Tibial nerve (tissue), 4 donors: ENCODE measurements at places on chromosomes 1 and 21. TPM values are rescaled to one million over a fixed set of nuclear protein-coding genes. Genes with fewer than 3 reads are reported as not detected.

DNA sequence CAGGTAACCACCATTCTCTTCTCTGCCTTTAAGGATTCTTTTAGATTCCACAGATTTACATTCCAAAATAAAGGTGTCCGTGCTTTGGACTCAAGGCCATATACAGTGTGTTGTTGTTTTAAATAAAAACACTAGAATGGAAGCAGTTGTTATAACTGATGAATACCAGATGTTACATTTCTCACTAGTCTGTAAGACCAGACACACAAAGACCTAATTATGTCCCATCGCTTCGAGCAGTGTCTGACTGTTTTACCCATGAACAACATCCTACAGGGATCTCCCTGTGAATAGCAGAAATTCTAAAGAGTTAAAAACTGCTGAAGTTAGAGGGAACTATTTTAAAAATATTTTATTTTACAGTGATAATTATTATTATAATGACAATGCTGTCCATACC, 574.7 kb upstream of the ZP4 start:
- no peaks in the 10 kb centered on the region for H3K36me3 ChIP-seq
- H3K27me3 ChIP-seq = no peaks in the 10 kb centered on the region

GRCh38 chr1:64624218-64624713, 120.6 kb upstream of the RAVER2 start:
- peaks cover 14% of the 10 kb centered on the region for H3K4me1 ChIP-seq
- H3K27me3 ChIP-seq = no peaks in the 10 kb centered on the region
- H3K4me3 ChIP-seq = no peak overlapping the region
- no peaks in the 10 kb centered on the region for H3K36me3 ChIP-seq
- peak; percentile 37 for DNase-seq

DNA sequence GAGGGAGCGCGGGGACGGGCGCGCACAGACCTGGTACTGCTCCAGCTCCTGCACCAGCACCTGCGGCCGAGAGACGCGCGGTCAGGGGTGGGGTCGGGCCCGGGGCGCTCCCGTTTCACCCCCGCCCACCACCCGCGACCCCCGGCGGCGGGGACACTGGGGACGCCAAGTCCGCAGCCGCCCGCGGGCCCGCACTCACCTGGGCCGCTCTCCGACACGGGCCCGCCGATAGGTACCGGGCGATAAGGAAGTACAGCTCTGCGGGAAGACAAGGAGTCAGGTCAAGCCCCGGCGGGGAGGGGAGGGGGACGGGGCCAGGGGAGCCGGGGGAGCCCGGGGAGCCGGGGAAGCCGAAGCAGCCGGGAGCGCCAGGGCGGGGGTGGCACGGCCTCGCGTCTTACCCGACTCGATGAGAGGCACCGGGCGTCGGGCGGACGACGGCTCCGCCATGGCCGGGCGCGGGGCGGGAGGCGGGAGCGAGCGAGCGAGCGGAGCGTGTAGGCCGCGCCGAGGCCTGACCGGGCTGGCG, 326 bp downstream of the BRWD1 start:
- H3K4me3 ChIP-seq = peak overlapping the region; percentile 97
- no peaks in the 10 kb centered on the region for H3K27me3 ChIP-seq
- no peaks in the 10 kb centered on the region for H3K4me1 ChIP-seq
- peak overlapping the region; percentile 96 for H3K27ac ChIP-seq
- no peaks in the 10 kb centered on the region for H3K36me3 ChIP-seq
- no peak for DNase-seq

DNA sequence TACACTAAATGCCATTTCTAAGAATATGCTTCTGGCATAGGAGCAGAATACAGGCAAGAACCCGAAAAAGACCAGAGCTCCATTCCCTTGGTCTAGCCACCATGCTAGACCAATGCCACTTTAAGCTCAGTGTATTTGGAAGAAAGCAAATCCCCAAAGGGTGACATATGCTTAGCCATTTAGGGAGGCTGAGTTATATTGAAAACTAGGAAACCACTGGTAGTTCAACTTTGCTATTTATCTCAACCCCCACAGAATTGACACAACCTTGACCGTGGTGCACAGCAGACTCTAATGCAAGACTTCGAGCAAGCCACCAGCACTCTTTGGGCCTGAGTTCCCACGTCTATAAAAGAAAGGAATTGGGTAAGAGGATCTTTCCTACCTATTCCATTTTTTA, 167.9 kb downstream of the ADSS2 start:
- DNase-seq = no peak
- H3K4me1 ChIP-seq = no peaks in the 10 kb centered on the region
- H3K27me3 ChIP-seq = no peaks in the 10 kb centered on the region
- no peak overlapping the region for H3K4me3 ChIP-seq
- H3K36me3 ChIP-seq = no peaks in the 10 kb centered on the region

DNA sequence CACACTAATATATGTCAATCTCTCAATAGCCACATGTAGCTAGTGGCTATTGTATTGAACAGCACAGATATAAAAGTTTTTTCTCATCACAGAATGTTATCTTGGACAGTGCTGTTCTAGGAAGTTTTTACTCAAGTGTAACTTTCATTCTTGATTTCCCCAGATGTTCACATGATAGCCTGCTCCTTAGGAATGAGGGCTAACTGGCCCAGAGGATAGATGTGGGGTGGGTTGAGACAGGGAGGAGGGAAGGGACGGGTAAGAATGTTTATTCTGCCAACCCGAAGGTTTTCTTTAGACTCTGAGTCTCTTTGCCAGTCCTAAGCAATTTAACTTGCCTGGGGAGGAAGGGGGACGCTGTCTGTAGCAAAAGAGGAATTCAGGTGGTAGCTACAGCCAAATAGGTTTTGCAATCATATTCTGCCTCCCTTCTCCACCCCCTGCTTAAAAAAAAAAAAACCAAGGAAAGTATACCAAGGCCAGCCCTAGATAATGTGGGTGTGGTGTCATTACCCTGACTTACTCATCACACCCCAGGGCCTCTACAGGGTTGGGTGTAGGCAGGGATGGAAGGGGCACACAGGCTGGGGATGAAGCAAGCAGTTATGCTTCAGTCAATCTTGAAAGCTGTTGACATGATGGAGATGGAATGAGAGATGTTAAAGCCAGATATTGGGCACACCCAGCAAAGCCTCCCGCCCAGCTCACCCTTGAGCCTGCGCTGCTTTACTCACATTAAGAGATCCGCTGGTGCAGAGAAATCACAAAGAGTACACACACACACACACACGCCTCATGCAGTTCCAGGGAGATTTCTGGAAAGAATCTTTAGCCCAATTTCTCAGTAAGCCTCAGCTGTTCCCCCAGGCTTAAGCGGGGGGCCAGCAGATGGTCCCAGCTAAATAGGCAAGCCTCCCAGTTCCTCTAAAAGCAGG, 59.9 kb downstream of the PLXNA2 start:
- peak overlapping the region; percentile 73 for H3K27ac ChIP-seq
- H3K36me3 ChIP-seq = no peaks in the 10 kb centered on the region
- no peak overlapping the region for H3K4me3 ChIP-seq
- H3K4me1 ChIP-seq = peaks cover 45% of the 10 kb centered on the region

DNA sequence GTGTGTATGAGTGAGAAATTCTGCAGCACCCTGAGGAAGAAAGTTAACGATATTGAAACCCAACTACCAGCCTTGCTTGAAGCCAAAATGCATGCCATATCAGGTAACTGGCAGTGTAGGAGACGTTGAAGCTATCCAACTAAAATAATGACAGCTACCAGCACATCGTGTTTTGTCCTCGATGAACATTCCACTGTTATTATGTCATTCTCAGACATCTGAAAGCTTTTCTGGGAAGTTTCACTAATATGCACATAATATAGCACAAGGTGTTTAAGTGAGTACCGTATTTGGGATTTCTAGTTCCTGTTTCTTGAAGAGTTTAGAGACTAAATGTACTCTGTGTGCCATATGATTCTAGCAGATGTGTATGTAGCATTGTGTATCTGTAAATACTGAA, 173.5 kb downstream of the DISC1 start:
- H3K36me3 ChIP-seq = no peaks in the 10 kb centered on the region
- DNase-seq = no peak
- H3K27me3 ChIP-seq = no peaks in the 10 kb centered on the region
- H3K27ac ChIP-seq = no peak overlapping the region
- no peaks in the 10 kb centered on the region for H3K4me1 ChIP-seq

- H3K36me3 ChIP-seq = no peaks in the 10 kb centered on the region
- DNase-seq = no peak
- H3K4me3 ChIP-seq = no peak overlapping the region
- no peak overlapping the region for H3K27ac ChIP-seq
- H3K27me3 ChIP-seq = no peaks in the 10 kb centered on the region
- H3K4me1 ChIP-seq = no peaks in the 10 kb centered on the region
Measured at GRCh38 chr1:186078245-186078644, 296.8 kb downstream of the TPR start.

GRCh38 chr1:201490708-201491131, 16.2 kb downstream of the CSRP1 start:
- no peak for DNase-seq
- no peak overlapping the region for H3K4me3 ChIP-seq
- peaks cover 97% of the 10 kb centered on the region for H3K4me1 ChIP-seq
- peak overlapping the region; percentile 98 for H3K27ac ChIP-seq
- H3K27me3 ChIP-seq = no peaks in the 10 kb centered on the region

DNA sequence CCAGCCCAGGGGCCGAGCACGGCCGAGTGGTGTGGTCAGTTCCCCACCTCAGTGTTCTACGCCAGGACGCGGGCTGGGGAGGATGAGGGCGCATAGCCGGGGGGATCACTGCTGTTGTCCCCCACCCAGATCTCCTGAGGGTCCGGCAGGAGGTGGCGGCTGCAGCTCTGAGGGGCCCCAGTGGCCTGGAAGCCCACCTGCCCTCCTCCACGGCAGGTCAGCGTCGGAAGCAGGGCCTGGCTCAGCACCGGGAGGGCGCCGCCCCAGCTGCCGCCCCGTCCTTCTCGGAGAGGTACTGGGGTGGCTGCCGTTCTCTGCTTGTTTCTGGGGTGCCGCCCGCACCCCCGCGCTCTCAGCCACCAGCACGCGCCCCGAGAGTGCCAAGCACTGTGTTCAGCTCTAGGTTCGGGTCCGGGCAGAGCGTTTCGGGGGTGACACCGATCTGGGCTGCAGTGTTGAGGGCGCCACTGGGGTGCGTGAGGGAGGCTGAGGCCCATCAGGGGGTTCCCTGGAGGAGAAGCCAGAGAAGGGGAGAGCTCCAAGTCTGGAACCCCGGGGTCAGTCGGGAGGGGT, 17.4 kb downstream of the SAMD11 start:
- peaks cover 28% of the 10 kb centered on the region for H3K4me1 ChIP-seq
- peak overlapping the region; percentile 46 for H3K4me3 ChIP-seq
- peak overlapping the region; percentile 58 for H3K27ac ChIP-seq
- H3K36me3 ChIP-seq = peaks cover 26% of the 10 kb centered on the region
- H3K27me3 ChIP-seq = peaks cover 64% of the 10 kb centered on the region
- no peak for DNase-seq

DNA sequence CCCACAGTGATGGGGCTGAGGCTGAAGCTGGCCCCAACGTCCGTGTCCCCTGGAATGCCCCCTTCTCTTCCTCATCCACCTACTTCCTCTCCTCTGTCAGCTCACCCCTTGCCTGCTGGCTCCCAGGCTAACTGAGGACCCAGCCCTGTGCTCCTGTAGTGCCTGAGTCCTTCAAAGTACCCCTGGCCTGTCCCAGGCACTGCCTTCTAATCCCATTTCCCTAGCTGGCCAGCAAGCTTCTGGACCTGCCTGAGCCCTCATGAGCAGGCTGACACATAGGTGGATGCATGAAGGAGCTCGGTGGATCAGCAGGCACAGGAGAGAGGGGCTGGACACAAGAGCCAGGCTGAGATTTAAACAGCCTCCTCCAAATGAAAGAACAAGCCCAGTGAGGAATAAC, 650.8 kb downstream of the NPHP4 start:
- no peaks in the 10 kb centered on the region for H3K27me3 ChIP-seq
- H3K4me1 ChIP-seq = no peaks in the 10 kb centered on the region
- DNase-seq = no peak
- no peak overlapping the region for H3K4me3 ChIP-seq
- no peaks in the 10 kb centered on the region for H3K36me3 ChIP-seq

Gene FMO4
- total RNA-seq = 2.4 TPM

Gene HSPB7
- 42.6 TPM for total RNA-seq

Gene ZNF593OS
- total RNA-seq = not detected

Gene MYCL
- total RNA-seq = 1.8 TPM
